Activated CD8-positive, alpha-beta memory T cell treated with anti-CD3 and anti-CD28 coated beads for 1 hour (primary cell): ENCODE measurements at places on chromosomes 2 and 18.

DNA sequence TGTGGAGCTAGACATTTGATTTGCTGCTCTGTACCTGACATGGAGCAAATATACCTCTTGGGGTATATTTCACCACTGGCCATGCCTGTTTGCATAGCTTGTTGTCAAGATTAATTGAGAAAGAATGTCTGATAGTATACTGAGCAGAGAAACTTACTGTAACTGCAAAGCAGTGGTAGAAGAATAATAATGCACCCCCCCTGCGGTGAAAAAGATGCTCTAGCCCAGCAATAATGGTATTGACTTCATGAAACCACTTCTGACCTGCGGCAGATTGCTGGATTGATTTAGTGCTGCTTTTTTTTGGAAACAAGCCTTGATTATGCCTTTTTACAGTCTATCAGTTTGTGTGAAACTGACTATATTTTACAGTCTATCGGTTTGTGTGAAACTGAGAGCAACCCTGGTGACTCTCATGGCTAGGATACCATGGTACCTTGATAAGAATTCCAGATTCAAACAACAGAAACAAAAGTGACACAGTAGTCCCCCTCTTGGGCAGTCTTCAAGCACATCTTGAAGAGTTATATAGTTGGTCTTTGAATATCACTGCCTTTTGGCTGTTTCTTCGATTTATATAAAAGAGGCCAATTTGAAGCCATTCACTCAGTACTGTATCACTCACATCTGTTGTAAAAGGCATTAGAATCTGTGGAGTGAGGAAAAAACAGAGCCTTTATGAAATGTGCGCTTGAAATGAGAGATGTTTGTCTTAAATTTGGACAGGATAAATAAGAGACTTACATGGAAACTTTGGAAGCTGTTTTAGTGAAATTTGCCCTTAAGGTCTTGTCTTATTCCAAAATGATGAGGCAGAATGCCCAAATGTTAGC, 102.5 kb downstream of the FMNL2 start:
- DNase-seq, result no peak

- DNase-seq, result no peak
Observed at GRCh38 chr2:15939556-15939853, 845 bp upstream of the MYCN start.

DNA sequence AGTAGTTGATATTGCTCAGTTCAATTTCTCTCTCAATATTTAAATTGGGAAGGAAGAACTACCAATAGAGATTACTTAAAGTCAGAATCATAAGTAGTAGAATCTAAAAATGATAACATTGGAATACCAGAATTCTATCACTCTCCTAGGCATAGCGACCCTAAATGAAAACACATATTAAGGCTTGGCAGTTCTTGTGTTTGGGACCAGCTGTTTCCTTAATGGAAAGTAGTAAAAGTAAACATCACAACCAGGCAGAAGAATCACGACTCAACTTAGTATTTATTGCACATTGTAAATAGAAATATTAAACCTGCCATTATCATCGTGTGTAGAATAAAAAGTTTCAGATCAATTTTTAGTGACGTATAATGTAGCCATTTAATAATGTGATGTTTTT, 117.5 kb downstream of the SPHKAP start:
- DNase-seq, result no peak

DNA sequence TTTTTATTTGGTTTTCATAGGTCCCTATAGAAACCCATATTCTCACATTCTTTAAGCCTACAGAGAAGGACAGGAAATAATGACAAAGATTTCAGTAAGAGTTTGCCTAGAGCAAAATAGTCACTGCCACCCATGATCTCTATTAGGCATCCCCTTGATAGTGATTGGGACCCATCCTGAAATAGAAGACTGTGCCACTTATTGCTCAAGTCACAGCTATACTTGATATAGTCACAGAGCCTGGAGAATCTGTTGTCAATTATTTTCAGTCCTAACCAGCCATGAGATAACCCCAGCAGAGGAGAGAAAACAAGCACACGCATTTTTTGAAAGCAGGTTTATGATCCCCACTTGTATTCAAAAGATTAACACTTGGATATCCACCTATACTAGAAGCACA, 8.2 kb downstream of the ERBB4 start:
- DNase-seq, result no peak

DNA sequence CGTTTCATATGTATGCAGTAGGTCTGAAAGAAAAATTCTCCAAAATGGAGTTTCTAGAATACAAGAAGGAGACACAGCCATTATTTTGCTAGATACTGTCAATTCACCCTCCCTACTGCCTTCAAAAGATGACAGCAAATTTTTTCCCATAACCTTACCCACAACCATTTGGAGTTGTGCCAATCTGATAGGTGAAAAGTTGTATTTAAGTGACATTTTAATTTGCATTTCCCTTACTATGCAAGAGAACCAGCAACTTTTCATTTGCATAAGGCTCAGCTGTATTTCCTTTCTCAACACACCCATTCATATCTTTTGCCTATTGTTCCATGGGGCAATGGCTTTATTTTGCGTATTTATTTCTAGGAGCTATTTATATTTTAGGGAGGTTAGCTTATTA, 31.4 kb upstream of the IL18RAP start:
- DNase-seq, result no peak

DNA sequence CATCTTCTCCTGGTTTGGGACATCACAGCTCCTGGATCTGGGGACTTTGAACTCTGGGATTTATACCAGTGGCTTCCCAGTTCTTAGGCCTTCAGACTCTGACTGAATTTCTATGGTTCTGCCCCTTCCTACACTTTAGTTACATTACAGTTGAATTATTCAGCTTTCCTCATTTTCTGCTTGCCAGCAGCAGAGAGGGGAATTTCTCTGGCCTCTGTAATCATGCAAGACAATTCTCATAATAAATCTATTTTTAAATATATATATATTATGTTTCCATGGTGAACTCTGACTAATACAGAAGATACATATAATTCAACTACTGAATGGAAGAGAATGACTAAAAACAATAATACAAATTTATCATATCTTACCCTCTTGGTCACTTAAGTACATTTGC, 1478.6 kb upstream of the ACVR2A start:
- DNase-seq, result no peak

DNA sequence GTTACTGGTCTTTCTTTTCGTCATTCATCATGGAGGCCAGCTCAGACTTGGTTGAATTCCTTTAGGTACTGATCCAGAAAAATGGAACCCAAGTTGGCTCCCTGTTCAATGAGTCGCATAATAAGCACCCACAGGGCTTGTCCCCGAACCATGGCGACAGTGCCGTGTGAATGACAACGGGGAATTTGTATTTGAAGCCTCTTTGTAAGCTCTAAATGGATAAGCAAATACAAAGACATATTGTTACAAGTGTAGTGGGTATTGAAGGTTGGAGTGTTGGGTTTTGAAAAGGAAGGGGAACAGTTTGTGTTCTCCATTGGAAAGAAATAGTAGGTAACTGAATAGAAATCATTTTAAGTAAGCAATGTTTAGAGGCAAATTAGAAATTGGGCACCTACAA, 288.9 kb downstream of the SLC4A3 start:
- no peak for DNase-seq

- DNase-seq, result no peak
Observed at GRCh38 chr2:38116762-38117161, 40.8 kb upstream of the CYP1B1 start.

- DNase-seq, result no peak
Observed at GRCh38 chr2:171346723-171347557, 86.8 kb downstream of the METTL8 start.

GRCh38 chr18:47846431-47846830, 84.0 kb downstream of the SMAD2 start:
- no peak for DNase-seq

- no peak for DNase-seq
Observed at GRCh38 chr2:196278491-196278911, 107.1 kb upstream of the STK17B start.

DNA sequence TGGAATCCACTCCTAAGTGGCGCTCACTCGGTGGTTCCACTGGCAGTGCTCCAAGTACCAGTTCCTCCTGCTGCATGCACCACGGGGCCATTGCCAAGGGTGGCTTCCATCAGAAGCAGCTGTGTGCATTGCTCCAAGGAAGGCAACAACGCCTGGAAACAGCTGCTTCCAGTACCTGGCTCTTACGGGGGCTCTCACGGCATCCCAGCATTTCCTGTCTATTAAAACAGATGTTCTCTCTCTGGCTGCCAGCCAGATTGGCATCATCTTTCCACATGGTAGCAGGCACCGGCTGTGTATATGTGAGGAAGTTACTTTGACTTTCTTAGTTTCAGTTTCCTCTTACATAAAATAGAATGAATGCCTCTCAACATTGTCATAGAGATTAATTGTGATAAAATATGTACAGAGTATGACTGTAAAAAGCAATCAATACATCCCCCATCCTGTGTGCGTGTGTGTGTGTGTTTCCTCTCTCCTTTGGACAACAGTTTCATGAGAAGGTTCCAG, 84.9 kb downstream of the CMPK2 start:
- no peak for DNase-seq

- DNase-seq, result no peak
Observed at GRCh38 chr2:222291485-222291841, 7.3 kb downstream of the PAX3 start.

DNA sequence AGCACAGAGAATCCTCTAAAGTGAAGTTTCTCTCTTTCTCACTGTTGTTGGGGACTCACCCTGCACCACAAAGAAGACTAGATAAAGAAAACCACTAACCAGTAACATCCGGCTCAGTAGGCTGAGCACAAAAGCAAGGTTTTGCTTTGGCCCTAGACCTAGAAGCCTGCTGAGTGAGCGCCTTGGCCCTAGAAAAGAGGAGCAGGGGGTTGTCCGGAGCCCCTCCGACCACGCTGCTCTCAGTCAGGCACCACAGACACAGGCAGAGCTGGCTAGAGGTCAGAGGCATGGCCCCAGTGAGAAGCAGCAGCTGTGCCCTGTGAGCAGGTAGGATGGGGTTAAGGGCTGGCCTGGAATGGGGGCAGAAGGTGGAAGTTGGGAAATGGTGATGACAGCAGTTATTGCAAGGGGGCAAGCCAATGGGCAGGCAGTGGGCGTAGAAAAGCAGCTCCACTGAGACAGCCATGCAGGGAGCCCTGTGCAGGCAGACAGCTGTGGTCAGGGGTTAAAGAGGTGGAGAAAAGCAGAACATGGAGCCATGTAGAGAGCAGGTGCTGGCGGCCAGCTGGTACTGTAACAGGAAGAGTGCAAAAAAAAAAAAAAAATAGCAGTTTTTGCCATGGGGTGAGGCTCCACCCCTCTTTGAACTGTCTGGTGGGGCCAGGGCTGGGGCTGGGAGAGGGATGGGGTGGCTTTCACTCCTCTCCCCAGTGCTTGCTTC, 36.9 kb upstream of the SLC14A1 start:
- no peak for DNase-seq

DNA sequence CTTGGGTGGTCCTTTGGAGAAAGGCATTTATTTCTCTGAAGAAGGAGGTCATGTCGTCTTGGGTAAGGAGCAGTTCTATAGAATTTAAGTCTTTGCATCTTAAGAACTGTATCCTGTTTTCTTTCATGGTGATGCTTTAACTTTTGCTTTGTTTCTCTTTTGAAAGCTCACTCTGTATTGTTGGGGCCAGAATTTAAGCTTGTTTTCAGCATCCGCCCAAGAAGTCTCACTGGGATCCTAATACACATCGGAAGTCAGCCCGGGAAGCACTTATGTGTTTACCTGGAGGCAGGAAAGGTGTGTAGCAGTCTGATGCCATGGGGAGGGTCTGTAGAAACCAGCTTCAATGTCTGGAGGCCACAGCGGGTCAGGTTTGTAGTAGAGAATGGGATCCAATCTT, 64.7 kb upstream of the TTC39C start:
- DNase-seq, result no peak

- DNase-seq, result no peak
Observed at GRCh38 chr2:112032689-112033465, 22.2 kb upstream of the TMEM87B start.

DNA sequence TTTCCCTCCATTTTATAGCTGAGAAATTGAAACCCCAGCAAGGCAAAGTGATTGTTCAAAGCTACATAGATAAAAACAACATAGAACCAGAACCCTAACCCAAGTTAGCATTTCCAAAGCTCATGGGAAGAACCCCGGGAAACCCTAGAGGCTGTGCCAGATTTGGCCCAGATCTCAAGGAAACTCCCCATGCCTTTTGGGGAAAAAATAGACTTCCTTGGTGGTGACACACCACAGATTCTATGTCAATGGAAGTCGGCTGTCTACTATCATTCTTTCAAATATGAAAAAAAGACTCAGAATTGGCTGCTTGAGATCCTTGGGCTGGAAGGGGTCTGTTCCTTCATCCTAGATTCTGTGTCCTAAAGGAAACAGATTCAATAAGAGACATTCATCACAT, 8.4 kb downstream of the COL6A3 start:
- no peak for DNase-seq

GRCh38 chr2:46683541-46683940, 204.2 kb downstream of the TMEM247 start:
- no peak for DNase-seq

DNA sequence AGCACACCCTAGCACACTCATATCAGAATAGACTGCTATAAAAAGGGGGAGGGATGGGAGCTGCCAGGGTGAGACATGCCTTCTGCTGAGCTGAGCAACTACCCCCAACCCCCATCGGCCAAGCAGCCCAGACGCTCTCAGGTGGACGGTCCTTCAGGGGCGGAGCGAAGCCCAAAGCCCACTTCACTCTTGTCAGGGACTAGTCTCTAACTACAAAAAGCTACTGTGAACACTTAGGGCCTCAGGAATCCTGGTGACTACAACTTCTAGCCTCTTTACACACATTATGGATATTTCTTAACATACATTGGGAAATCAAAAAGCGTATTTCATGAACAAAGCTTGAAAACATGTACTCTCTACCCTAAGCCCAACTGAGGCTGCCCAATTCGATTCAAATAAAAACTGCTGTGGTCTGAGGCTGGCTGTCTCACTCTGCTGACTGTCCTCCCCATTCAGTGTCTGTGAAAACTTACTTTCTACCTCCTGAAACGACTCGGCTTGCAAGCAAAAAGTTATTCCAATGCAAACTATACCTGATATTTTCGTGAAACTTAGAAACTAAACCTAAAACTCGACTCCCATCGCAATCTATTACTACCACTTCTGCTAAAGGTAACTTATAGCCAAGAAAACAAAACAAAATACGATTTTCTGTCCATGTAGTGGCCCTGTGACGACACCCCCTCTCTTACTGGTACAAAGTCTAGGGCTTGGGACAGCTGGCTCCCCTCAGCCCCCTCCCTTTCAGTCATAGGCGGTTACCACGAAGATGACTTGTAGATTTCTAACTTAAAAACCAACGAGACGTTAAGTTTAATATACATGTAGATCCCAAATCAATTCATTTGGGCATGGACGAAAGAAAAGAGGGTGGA, 1.2 kb downstream of the SERTAD2 start:
- DNase-seq, result no peak

- DNase-seq, result no peak
Observed at GRCh38 chr18:4836141-4836540, 360.9 kb downstream of the AKAIN1 start.

DNA sequence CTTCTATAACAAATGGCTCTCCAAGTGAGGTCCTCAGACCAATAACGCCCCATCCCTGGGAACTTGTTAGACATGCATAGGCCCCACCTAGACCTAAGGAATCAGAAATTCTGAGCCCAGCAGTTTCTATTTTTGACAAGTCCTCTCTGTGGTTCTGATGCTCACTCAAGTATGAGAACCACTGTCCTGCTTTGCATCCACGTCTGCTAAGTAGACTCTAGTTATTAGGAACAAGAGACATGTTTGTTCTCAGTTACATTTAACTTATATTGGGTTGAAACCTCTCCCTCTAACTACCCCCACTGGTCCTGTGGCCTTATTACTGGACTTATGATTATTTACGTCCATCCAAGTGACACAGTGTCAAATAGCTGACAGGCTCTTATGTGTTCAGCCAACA, 70.3 kb downstream of the TMEM17 start:
- DNase-seq, result no peak

- DNase-seq, result no peak
Observed at GRCh38 chr2:161905389-161906046, 168.5 kb downstream of the DPP4 start.
